ENCODE measurements at places on chromosomes 6 and 20.
A peak's percentile ranks its signal among the peaks of the same experiment; 100 is the strongest.

GRCh38 chr20:16848061-16848460 is 99.9 kb downstream of the OTOR start:
- no peak for DNase-seq

DNA sequence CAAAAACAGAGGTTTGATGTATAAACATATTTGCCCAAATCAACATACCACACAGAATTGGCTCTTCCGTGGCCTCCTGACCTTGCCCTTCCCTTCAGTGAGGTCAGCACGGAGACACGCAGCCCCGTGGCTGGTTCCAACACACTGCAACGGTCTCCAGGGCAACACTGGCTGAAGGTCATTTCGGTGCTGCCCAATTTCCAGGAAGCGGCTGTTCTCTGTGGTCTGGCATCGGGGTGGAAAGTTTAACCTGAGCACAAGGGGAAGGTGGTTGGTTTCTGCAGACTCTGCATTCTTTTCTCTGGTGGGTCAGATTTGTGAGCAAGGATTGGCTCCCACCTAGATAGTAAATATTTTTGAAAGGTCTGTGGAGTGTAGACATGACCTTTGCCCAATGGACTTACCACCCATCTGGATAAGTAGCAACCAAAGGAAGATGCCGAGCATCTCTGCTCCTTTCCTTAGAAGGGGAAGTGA is 177.6 kb upstream of the PHACTR1 start:
- DNase-seq: no peak

DNA sequence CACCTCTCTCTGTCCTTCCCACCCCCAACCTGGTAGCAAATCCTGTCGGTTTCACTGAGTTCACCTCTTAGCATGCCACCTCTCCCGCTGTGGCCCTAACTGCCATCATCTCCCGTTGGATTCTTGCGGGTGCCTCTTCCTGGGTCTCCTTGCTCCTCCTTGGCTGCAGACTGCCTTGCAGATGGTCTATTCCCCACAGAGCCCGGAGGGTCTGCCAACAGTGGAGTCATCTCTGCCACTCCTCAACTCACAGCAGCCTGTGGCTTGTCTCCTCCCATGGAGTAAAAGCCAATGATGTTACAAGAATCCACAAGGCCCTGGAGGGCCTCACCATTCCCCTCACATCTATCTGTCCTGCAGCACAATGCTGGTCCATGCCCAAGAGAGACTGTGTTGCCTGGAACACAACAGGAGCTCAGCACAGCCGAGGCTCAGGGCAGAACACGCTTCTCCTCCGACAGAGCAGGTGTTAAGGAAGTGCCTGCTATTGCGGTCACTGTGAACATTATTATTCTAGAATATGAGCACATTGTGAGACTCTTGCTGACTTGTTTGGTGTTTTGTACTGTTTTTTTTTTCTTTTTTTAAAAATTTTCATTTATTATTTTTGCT is 241.8 kb upstream of the SULF2 start:
- no peak for DNase-seq

DNA sequence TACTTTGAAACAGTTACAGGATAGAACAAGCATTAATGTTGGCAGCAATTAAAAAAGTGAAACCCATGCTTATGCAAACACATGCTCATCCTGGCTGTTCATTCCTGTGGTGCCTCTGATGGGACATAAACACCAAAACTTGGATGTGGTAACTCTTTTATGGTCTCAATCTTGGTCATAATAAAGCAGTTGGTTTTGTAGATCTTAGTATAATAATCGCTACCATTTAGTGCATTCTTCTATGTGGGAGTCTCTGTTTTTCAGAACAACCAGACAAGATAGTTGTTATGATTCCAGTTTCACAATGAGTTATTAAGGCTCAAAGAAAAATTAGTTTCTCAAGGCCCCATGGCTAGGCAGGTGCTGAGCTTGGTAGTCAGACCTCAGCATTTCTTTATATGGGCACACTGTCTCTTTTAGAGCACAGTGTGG is 184.0 kb downstream of the UTRN start:
- peak; percentile 60 for DNase-seq

- no peak for DNase-seq
These were observed 117.8 kb upstream of the GMDS start for GRCh38 chr6:2363211-2363610.

DNA sequence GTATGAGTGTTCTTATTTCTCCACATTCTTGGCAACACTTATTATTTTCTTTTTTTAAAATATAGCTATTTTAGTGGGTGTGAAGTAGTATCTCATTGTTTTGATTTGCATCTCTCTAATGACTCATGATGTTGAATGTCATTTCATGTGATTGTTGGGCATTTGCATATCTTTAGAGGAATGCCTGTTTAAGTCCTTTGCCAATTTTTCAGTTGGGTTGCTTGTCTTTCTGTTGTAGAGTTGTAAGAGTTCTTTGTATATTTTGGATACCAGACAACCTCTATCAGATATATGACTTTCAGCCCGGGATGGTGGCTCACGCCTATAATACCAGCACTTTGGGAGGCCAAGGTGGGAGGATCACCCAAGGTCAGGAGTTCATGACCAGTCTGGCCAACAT is 5.1 kb upstream of the POPDC3 start:
- no peak for DNase-seq

DNA sequence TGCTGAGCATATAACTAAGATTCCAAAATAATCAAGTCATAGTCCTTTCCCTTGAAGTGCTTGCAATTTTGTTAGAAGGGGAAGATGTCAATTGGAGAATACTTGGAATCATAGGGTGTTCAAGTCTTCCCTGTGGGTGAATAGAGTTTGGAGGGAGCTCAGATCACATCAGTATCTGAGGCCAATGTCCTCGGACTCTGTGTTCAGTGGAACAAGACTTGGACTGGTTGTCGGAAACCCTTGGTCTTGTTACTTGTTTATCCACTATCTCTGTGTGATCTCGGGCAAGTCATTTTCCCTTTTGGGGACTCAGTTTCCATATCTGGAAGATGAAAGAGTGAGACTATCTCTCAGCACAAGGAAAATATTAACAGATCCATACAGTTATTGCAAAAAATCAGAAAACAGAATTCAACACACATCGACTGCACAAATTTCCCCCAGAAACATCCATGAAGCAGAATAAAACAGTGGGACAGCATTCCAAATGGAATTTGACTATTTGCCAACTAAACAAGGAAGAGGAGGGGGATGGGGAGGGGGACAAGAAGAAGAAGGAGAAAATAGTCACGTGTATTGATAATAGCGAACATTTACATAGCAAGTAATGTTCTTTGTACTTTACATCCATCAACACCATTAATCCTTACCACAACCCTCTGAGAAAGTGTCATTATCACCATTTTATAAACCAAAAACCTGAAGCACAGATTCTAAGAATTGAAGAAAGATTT is 3.9 kb upstream of the EDEM2 start:
- DNase-seq: no peak

GRCh38 chr6:115891750-115892149 is 168.9 kb downstream of the FRK start:
- no peak for DNase-seq

DNA sequence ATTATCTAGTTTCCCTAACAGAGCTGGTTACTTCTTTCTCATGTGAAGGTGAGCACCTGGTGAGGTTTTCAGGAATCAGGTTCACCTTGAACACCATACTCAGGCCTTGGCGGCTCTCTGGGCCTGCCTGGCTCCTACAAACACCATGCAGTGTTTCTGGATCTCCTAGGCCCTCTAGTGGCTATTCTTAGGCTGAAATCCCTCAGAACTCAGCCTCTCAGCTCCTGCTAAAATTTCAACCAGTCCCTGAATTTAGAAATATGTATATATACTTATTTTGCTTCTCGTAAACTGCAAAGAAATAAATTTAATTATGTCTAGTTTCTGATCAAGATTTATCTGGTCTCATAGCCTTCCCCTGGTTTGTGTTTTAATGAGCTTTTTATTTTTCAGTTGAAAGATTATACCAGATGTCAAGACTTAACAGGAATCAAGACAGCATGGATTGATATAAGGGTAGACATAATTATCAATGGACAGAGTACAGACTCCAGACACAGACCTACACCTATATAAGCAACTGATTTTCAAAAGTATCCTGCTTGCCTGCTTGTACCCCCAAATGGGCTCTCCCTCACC is 55.9 kb downstream of the ANKEF1 start:
- peak; percentile 20 for DNase-seq

GRCh38 chr6:62614442-62614841 is 328.4 kb upstream of the KHDRBS2 start:
- no peak for DNase-seq

Measured in GM13977 (cell line).